ENCODE measurements at places on chromosomes 4 and X.

DNA sequence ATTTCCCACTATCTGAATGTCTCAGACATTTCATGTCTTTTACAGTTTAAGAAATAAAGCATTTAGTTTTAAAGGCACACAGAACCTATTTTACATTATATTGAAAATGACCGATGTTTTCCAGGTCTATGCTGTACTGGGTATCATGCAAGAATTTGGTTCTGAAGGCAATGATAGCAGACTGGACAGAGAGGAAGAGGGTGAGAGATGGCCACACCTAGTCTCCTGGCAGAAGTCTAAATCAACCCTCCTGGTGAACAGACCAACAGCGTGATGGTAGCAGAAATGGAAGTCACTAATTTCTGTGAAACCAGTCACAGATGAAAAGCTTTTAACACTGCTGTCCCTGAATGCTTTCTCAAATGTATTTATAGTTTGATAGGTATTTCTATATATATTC lies 41.9 kb downstream of the MID1 start:
- no peak for DNase-seq

GRCh38 chr4:37648084-37648817 lies 37.9 kb downstream of the RELL1 start:
- no peak for DNase-seq

DNA sequence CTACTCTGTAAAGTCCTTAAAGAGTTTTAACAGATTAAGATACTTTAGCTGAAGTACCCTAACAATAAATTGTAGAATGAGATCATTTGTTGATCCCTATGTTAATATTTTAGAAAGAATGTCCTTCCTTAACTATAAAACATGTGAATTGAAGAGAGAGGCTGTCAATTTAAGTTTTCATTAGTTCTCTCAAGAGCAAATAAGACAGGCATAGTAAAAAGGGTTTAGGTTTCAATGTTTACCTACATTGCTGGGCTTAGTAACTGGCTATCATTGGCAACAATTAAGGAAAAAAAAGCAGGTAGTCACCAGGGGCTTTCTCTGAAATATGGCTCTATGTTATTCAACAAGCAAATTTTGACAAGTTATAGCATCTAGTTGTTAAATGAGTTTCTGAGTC lies 91.5 kb downstream of the ATRX start:
- no peak for DNase-seq

GRCh38 chr4:147765121-147765529 lies 33.2 kb downstream of the ARHGAP10 start:
- no peak for DNase-seq

GRCh38 chr4:101158134-101158482 lies 189.2 kb downstream of the PPP3CA start:
- no peak for DNase-seq

GRCh38 chrX:30874851-30875250 lies 14.2 kb downstream of the TAB3 start:
- DNase-seq, result no peak

- DNase-seq, result peak; percentile 24
Measured at GRCh38 chr4:165294907-165295306, 32.6 kb upstream of the MSMO1 start.

DNA sequence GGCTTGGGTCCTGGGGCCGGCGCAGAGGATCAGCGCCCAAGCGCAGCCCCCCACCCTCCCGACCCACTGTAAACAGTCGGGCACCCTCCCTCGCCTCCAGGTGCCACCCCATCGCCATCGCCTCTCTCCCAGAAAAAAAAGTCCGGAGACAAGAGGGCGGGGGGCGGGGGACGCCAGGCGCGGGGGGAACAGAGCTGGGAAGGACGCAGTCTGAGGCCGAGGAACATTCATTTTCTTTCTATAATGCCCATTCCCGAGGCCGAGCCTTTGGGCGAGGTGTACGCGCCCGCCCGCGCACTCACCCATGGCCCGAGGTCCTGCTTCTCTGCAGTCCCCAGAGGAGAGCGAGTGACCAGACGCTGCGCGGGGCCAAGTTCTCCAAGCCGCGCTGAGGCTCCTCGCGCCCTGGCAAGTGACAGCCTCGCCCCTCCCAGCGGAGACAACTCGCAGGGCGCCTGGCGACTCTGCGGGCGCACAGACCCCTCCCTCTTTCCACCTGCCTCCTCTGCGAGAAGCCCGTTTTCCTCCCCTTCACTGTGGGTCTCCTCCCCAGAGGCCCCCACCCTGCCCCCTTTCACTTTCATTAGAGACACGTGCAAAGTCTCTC lies 63.5 kb upstream of the WDR17 start:
- DNase-seq, result no peak
